ENCODE measurements at places on chromosomes 16 and 17.

DNA sequence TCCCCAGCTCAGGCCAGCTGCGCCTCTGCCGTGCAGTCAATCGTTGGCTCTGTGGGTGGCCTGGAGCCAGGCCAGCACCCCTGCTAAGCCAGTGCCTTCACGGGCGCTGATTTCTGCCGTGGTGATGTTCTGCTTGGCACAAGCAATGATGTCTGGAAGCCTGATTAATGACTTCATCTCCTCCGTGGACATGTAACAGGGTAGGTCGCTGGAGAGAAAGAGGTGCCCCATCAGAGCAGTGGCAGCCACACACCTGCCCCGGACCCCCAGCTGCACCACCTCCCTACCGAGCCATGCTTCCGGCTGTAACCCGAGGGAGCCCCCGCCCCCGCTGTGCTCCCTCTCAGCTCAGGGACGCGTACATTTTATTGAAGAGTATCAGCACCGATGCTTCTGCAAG is 1.9 kb downstream of the ARL16 start:
- DNase-seq = no peak

DNA sequence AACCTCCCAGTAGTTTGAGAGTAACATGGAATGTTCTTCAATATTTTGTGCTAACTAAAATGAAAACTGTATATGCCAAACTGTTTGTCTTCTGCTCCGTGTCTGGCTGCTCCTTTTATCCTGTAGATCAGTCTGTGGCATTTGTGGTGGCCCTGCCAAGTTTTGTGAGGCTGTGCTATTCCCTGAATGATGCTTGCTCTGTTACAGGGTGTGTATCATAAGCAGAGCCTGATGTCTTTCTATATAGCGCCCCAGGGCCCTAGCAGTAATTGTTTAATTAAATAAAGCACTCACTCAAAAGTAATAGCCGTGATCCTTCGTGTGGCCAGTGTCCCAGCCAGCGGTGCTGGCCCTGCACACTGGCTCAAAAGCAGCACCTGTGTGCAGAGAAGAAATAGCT is 27.8 kb upstream of the NAT9 start:
- no peak for DNase-seq

DNA sequence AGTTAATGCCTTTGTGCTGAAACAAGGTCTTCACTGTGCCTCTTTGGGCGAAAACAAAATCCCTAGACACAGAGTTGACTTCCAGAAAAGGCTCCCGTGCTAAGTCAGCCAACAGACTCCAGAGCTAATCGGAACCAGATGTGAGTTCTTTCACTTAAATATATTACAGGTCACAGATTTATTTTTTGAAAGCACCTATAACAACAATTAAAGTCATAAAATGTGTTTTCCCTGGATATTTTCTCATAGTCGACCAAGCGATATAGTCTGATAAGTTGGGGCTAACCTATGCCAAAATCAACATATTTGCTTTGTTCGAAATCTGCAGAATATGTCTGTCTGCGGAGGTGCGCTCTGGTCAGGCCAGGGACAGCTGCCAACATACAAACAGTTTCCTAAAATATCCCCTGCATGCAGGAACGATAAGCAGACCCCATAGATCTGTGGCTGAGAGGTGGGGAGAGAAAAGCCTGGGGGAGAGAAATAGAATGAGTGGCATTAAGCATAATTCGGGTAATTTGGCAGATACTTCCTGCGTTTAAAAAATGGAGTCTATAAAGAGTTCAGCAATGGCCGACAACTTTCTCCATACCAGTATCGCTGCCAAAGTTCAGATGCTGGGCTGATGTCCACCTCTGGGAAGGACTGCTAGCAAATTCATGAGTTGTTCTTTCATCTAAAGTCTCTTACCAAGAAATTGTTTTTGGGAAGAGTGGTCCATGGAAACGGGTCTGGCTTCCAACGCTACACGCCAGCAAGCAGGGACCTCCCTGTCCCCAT is 50.8 kb upstream of the MYH10 start:
- no peak for DNase-seq

DNA sequence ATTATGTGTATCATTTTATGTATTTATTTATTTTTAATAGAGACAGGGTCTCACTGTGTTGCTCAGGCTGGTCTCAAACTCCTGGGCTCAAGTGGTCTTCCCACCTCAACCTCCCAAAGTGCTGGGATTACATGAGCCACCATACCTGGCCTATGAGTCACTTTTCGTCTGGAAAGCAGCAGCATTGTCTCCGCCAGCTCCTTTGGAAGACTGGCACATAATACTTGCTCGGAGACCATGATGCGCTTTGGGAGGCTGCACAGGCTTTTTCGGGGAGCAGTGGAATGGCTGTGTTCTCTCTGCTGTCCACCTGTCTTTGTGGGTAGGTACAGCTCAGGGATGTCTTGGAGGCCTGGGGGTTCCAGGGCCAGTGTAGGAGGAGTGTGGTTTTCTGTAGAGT is 102.2 kb downstream of the AATF start:
- DNase-seq = no peak

GRCh38 chr16:1003391-1004347 is 22.1 kb downstream of the SOX8 start:
- no peak for DNase-seq

GRCh38 chr17:16911141-16911937 is 60.6 kb downstream of the TNFRSF13B start:
- DNase-seq = no peak

Data from HS-5 (cell line).